ENCODE measurements at places on chromosomes 2 and 18.

GRCh38 chr2:218398437-218399390 lies 954 bp upstream of the CTDSP1 start:
- peak; percentile 65 for DNase-seq

GRCh38 chr2:176158186-176158591 lies 1.1 kb downstream of the HOXD3 start:
- DNase-seq: no peak

GRCh38 chr18:24398540-24398939 lies 916 bp upstream of the OSBPL1A start:
- DNase-seq: no peak

DNA sequence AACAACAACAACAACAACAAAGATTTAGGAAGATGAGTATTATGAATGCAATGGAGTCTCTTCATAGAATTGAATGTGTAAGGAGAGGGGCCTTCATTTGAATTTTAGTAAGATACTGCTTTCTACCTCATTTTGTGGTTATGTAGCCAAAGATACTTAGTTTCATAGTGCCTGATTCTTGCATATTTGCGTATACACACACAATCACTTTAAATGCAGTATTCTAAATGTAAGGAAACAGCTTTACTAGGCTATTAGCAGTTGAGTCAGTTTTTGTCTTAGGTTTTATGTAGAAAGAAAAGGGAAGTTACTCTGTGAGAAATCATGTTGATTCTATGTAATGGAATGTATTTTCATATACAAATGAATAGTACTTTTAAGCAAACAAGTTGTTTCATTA lies 80.5 kb downstream of the HAUS1 start:
- DNase-seq: no peak

GRCh38 chr18:35410561-35410960 lies 33.4 kb upstream of the ZNF396 start:
- DNase-seq: no peak

- peak; percentile 71 for DNase-seq
Measured at GRCh38 chr2:111116843-111117597, 3.7 kb upstream of the BCL2L11 start.

DNA sequence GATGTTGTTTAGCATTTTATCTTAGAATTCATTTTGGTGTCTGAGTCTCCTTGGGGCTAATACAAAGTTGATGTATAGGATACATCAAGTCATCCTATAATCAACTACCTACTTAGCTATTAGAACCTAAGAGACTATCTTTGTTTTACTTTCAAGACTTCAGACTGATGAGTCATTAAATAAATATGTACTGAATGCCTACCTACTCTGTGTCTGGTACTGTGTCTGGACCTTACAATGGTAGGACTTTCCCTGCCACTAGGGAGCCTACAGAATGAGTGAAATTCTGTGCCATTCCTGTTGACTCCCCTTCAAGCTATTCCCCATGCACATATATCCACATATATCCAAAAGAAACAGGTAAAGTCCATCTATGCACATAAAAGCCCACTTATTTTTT lies 114.5 kb downstream of the ERBB4 start:
- DNase-seq: no peak

DNA sequence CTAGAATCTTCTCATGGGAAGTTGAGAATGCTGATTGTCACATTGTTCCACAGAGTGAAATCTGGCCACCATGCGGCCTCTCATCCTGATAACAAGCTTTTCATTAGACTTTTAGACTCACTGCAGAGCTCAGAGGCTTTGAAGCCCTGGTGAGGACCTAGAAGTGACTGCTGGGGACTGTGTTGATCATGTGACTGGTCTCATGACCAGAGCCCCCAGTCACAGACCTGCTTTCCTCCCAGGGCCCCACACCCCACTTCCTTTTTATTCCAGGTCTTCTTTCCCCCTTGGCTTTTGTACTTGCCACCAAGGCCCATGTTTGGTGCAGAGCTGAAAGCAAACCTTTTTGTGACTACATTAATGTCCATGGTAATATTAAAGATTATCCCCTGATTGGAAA lies 45.2 kb downstream of the PRKCE start:
- DNase-seq: no peak

GRCh38 chr2:238996331-238997136 lies 148.6 kb downstream of the TWIST2 start:
- no peak for DNase-seq

DNA sequence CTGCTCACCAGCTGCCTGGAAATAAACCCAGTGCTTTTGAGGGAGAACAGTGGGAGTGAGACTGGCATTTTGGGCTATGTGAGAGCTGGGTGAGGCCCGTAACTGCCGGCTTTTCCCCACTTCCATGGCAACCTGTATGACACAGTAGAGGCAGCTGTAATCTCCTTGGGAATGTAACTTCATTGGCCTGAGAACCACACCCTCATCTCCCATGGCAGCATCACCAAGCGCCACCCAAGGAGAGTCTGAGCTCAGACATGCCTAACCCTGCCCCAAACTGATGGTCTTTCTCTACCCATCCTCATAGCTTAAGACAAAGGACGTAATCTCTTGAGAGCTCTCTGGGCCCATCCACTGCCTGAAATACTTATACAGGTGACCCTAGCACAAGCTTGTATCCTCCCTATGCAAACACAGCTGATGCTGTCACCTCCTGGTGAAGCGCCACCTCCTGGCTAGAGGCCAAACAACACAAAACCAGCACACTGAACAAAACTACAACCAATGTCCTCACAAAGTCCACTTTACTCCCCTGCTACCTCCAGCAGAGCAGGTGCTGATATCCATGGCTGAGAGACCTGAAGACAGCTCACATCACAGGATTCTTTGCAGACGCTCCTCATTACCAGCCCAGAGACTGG lies 763.4 kb upstream of the NRXN1 start:
- no peak for DNase-seq

GRCh38 chr2:6525475-6525964 lies 340.2 kb downstream of the CMPK2 start:
- DNase-seq: no peak

- DNase-seq: no peak
Measured at GRCh38 chr2:69456950-69457445, 19.8 kb upstream of the NFU1 start.

GRCh38 chr2:53559302-53559966 lies 208.2 kb upstream of the CHAC2 start:
- no peak for DNase-seq

GRCh38 chr2:212022966-212023365 lies 515.6 kb downstream of the ERBB4 start:
- DNase-seq: no peak

GRCh38 chr2:16005816-16006536 lies 65.6 kb downstream of the MYCN start:
- DNase-seq: no peak

DNA sequence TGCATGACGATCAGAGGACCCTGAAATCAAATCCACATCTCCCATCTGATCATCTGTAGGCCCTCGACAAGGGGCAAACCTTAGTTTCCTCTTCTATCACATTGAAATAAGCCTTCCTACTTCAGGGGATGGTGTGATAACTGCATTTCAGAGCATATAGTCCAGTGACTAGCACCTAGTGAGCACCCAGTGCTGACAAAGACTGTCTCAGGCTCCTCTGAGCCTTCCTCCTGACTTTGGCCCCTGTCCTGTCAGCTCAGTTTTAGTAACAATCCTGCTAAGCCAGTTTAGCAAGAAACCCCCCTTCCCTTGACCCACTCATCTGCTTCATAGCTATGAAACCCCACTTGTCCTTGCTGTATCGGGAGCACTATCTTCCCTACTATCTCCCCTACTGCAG lies 304.0 kb downstream of the ALK start:
- DNase-seq: no peak

GRCh38 chr2:136167721-136168475 lies 49.9 kb upstream of the CXCR4 start:
- DNase-seq: no peak

DNA sequence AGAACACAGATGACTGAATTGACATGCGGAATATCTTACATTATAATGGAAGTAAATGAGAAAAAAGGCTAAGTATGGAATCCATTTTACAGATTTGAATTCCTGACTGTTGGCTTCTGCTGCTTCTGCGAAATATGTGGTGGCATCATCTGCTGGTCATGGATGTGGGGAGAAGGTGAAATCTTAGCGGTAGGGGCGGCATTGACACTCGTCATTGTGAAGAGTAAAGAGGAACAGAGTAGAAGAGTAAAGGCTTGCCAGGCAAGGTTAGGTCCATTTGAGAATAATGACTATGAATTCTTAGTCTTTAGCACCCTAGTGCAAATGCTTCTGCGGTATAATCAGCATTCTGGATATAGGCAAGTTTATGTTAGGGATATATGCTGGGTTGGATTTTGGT lies 32.4 kb downstream of the ACTR3 start:
- DNase-seq: no peak

- no peak for DNase-seq
Measured at GRCh38 chr2:33497221-33497650, 20.8 kb downstream of the RASGRP3 start.

GRCh38 chr2:22795287-22795866 lies 589.6 kb upstream of the KLHL29 start:
- no peak for DNase-seq

DNA sequence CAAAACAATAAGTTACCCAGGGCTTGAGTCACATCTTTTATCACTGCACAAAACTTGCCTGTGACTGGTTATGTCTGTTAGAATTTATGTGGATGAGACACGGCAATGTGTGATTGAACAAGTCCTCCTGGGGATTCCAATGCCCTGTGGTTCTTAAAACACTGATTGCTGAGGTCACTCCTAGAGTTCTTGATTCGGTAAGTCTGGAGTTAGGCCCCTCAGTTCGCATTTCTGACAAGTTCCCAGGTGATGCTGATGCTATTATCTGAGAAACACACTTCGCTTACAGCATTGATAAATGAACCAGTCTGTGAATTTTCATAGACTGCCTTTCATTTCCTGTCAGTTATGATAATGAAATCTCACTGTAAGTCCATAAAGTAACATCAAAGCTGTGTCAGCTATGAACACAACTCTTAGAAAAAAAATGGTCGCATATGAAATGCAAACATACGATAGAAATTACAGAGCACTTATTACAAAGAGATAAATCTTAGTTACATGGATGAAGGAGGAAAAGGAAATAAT lies 214.0 kb downstream of the DLGAP1 start:
- DNase-seq: no peak

DNA sequence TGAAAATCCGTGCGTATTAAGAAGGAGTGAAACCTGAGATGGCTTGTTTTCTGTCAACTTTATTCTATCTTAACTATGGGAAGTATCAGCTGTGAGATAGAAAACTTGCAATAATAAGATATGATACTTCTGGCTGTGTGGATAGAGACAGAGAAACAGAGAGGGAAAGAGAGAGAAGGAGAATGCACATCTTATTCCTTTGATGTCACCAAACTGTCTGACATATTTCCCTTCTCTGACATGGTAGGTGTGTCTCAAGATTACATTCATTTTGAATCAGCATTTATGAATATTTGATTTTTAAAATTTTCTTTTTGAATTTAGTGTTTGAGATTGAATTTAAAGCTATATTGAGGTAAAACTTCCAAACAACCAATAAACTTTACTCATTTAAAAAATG lies 69.4 kb downstream of the CDC42EP3 start:
- no peak for DNase-seq

DNA sequence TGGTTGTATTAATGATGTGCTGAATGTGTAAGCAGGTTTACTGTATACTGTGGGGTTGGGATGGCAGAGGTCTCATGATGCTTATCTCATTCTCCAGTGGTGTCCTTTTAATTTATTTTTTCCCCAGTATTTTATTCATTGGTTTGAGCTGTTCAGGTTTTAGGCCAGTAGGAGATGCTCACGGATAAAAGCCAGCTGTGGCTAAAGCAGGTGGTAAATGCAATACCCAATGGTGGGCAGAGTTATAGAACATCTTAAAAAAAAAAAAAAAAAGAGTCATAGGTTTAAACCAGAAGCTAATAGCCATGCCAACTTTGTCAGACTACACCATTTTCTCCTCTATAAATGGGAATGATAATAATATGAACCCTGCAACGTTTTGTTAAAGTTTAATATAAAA lies 57.8 kb upstream of the NEUROD1 start:
- DNase-seq: no peak

GRCh38 chr2:222146488-222146887 lies 152.3 kb downstream of the PAX3 start:
- no peak for DNase-seq

- DNase-seq: peak; percentile 55
Measured at GRCh38 chr2:196170213-196170605, 1.2 kb downstream of the STK17B start.

DNA sequence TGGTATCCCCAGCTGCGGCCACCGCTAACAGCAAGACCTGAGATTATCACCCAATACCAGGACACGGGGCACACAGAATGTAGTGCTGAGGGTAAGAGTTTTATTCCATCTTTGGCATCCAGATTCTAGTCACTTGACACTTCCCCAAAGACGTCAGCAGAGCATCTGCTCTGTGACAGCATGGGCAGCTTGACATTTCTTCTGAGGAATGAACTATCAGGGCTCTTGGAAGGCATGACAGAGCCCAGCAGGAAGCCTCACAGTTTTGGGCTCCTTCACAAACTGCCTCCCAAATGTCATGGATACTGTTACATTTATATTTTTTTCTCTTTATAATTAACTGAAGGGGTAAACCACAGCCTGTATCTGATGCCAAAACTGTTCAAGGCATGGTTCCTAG lies 1010.7 kb downstream of the TDRD15 start:
- DNase-seq: no peak

GRCh38 chr2:123906361-123906760 lies 118.7 kb upstream of the CNTNAP5 start:
- DNase-seq: no peak

- DNase-seq: no peak
Measured at GRCh38 chr2:38294597-38294996, 82.5 kb downstream of the ATL2 start.

GRCh38 chr18:2325308-2325849 lies 245.9 kb downstream of the METTL4 start:
- no peak for DNase-seq
